ENCODE measurements at places on chromosomes 5 and 9.

DNA sequence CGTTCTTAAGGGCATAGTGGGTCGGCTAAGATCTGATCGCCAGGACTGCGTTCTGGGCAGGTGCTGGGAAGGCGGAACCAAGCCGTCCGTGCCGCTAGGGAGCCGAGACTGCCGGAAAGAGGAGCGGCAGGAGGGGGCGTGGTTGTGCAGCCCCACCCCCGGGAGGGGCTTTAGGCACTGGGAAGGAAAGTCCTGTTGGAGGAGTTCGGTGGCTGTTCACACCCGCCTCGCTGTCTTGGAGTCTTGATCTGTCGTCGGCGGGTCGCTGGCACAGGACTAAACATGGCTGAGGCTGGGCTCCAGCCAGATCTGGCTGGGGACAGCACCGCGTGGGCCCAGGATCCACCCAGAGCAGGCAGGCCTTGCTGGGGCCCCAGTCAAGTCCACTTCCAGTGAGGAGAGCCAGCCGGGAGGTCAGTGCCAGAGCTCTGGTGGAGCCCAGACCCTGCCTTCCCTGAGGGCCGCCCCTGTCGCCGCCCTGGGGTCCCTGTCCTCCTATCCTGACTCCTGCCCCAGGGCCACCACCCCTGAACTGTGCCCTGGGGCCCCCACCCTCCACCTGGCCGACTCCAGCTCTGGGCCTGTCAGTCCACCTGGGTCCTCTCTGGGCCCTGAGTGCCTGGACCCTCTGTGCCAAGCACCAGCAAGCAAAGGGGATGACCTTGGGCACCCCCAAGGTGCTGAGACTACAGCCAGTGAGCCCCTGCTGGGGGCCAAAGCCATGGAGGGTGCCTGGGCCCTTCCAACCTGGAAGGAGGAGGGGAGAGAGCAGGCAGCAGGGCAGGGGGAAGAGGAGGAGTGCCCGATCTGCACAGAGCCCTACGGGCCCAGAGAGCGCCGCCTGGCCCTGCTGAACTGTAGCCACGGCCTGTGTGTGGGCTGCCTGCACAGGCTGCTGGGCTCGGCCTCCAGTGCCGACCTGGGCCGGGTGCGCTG is 4.5 kb downstream of the RNF208 start:
- no peak for DNase-seq

GRCh38 chr5:15926586-15926985 is 253.0 kb downstream of the MARCHF11 start:
- no peak for DNase-seq

DNA sequence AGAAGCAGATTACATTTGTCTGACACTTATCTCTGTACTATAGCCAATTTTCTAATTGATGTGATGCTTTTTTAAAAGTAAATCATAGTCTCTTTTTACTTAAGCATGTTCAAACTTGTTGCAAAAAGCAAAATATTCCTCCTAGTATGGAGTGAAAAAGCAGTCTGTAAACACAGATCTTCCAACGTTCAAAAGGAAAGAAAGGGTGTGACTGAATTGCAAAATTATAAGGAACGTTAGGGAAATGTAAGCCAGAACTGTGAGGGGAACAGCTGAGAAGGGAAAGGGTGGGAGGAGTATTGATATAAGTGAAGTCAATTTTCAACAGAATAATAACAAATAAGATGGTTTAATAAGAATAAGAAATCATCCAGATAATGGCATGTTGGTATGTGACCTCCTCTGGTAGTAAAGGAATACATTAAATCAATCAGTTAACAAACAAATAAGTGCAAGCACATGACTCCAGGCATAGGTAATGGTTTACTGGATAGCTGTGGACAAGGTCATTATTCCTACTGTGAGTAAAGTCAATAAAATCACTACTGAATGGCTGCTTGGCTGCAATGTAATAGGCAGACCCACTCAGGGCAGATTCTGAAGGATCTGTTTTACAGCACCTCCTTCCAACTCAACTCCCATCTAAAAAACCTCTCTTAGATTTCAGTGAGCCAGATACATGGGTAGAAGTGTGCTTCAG is 239.1 kb upstream of the NMUR2 start:
- no peak for DNase-seq

GRCh38 chr9:32590898-32591297 is 17.9 kb upstream of the NDUFB6 start:
- no peak for DNase-seq

GRCh38 chr5:153718713-153719112 is 228.2 kb downstream of the GRIA1 start:
- DNase-seq, result no peak

DNA sequence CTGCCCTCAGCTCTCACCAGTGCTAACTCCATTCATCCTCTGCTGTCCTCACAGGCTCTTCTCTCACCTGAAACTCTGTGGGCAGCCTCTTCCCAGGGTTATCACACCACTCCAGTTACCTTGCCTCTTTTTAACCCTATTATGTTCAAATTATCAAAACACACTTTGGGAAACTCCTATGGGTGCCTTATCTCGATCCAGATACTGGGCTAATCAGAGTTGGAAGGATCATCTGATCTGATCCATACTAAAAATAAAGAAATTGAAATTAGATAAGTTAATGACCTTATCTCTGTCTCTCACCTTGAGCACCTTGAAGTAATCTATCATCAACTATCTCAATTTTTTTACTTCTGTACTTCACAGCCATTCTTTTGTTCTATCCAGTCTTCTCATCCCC is 300.5 kb upstream of the ISL1 start:
- DNase-seq, result no peak

DNA sequence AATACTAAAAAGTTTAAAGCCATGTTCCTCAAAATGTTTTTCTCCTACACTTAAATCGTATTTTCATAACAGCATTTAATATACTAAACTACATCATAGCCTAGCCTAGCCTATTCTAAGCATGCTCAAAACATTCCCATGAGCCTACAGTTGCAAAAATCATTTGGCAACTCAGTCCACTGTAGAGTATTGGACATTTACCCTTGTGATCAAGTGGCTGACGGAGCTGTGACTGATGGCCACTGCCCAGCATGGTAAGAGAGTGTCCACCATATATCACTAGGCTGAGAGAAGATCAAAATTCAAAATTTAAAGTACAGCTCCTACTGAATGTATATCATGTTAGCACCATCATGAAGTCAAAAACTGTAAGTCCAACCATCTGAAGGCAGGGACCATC is 30.9 kb downstream of the SEMA5A start:
- DNase-seq, result no peak

GRCh38 chr5:152113401-152113800 is 188.8 kb upstream of the GLRA1 start:
- peak; percentile 73 for DNase-seq

- no peak for DNase-seq
These were observed 81.8 kb downstream of the ZNF618 start for GRCh38 chr9:113957821-113958341.

DNA sequence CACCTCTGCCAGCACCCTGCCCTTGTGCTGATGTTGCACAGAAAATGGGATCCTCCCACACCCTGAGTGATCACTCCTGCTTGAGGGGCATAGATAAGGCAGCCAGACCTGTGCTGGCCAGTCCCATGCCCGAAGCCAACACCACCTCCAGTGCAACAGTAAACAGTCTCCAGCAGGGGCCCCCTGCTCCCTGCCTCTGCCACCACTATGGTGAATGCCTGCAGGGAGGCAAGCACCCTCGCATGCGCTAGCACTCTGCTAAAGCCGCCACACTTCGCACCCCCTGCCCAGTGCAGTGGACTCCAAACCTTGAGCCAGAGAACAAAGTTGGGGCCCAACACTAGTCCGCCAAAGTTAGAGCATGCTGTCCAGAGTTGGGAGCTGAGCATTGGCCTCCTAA is 118.7 kb downstream of the PJA2 start:
- DNase-seq, result no peak

DNA sequence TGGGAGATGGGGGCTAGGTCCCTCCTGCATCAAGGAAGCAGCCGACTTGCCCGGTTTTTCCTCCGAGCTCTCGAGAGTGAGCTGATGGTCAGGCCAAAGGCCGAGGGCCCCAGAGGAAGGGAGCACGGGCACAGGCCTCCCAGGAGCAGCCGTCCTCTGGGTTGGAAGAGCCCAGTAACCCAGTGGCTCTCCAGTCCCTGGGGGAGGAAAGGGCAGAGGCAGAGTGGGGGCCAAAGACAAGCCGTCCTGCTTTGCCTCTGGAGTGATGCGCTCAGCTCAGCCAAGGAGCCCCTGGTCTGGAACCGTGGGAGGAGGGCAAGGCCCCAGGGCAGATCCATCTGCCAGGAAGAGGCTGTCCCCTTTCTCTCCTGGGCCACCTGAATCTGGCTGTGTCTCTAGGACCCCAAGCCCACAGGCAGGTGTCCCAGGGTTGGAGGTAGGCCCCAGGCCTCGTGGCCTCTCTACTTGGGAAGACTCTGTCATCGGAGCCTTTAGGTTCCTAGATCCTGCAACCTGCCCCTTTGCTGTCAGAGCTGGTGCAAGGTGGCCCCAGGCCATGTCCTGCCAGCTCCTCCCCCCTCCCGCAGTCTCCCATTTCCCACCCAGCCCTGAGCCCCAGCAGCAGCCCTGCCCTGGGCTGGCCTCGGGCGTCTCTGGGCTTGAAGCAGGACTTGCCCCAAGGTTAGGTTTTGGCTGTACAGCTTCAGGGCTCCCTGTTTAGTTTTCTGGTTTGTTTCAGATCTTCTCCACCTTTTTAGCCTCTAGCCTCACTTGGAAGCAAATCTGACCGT is 224.1 kb downstream of the CACNA1B start:
- no peak for DNase-seq

DNA sequence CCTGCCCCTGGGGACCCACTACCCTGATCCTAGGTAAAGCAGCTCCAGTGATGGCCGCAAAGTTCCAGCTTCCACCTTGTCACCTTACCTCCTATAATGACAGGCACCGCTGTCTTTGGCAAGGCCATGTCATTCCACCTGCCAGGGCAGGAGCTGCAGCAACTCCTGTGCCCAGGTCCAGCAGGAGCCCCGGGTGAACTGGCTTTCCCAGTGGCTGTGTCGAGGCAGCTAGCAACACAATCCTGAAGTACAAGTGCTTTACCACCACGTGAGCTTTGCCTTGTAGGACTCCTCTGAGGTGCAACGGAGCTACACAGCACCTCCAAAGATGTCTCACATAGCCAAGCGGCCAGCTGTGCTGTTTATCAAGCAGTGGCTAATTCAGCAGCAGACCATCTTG is 20.7 kb upstream of the MGAT1 start:
- DNase-seq, result no peak

- DNase-seq, result no peak
These were observed 8.9 kb upstream of the HSPA9 start for GRCh38 chr5:138583984-138584637.

DNA sequence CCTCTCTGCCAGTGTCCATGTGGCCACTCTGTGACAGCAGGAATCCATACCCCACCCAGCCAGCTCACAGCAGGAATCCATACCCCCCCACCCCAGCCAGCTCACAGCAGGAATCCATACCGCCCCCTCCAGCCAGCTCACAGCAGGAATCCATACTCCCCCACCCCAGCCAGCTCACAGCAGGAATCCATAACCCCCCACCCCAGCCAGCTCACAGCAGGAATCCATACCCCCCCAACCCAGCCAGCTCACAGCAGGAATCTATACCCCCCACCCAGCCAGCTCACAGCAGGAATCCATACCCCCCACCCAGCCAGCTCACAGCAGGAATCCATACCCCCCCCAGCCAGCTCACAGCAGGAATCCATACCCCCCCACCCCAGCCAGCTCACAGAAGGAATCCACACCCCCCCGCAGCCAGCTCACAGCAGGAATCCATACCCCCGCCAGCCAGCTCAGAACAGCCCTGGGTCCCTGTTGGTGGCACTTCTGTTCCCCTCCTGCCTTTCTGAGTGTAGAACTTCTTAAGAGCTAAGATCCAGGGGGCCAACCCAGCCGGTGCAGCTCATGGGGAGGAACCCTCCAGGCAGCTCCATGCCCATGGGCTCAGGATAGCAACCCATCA is 8.4 kb upstream of the RXRA start:
- DNase-seq, result no peak

GRCh38 chr9:2459756-2460155 is 161.8 kb upstream of the VLDLR start:
- no peak for DNase-seq

DNA sequence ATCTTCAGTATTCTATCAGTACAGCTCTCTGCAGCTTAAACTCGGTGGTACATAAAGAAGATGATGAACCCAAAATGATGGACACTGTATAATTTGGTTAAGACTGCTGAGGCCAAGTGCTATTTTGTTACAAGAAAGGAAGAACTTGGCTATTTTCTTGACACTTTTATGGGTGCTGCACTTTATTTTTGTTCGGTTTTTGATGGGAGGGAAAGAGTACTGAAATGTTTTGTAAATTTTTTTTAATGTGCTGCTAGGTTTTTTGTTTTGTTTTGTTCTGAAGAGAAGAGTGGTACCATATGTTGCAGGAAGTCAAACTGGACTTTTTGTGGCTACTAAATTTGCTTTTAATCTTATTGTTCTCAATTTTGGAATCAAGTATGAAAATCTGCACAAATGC is 26.7 kb downstream of the CDC37L1 start:
- DNase-seq, result no peak

- no peak for DNase-seq
These were observed 26.7 kb upstream of the ZNF169 start for GRCh38 chr9:94232428-94232827.

DNA sequence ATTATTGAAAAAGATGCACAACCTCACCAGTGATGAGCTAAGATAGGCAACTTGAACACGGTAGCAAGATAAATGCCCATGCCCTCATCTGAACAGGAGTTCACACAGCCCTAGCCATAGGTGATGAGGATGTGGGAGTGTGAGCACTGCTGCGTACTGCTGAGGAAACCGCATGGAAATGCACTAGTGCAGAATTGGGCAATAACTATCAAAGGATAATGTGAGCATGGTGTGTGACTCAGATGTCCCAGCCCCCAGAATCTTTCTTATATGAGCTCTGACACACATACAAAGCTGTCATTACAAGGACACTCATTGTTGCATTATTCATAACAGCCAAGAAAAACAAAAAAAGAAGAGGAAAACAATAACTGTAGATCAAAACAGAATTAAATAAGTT is 521.2 kb downstream of the IRX1 start:
- DNase-seq, result no peak

DNA sequence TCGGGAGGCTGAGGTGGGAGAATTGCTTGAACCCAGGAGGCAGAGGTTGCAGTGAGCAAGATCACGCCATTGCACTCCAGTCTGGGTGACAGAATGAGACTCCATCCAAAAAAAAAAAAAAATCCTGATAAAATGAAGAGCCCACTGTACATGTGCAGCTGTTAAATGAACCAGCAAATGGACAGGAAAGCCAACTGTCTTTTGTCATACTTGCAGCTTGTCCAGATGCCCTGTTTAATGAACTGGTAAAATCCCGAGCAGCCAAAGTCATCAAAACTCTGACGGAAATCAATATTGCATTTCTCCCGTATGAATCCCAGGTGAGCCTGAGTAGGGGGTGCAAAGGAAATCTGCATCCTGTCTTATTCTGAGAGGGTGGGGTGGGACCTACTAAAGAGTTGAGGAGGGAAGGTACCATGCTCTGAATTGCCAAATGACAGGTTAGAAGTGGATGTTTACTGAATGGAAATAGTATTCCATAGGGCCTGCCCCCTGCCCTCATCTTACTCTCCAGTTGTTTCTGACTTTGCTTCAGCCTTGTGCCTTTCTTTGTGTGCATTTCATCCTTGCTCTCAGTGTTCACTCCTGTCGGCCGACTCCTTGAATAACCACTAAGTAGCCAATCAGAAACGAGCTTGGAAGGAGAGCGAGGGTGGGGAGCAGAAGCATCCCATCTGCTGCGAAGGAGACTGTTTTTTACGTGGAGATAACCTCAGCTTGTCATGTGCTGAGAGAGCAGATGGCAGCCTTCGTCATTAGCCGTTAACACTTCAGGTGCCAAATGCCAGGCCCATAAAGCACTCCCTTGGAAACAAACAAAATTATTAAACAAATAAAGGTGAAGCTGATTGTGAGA is 45.7 kb upstream of the CFAP157 start:
- DNase-seq, result no peak

All from activated CD4-positive, alpha-beta T cell treated with anti-CD3 and anti-CD28 coated beads, Interleukin-2, Interleukin-6, amounts not matched to agents 100 ng/mL and 50 ng/mL, durations not matched to agents 16 hours and 8 hours (primary cell).